Myometrial cell (primary cell): ENCODE measurements at places on chromosomes 3 and 15. TPM values are rescaled to one million over a fixed set of nuclear protein-coding genes. Genes with fewer than 3 reads are reported as not detected.

The ZNF80 gene
- not detected in 2 replicates for total RNA-seq

The STAB1 gene
- 0.86 and 1.9 TPM in 2 replicates for total RNA-seq

The PXK gene
- 62.8 and 67.9 TPM in 2 replicates for total RNA-seq

The ZNF621 gene
- total RNA-seq = 7.5 and 11.2 TPM in 2 replicates

The SNURF gene
- 0.35 and 2.9 TPM in 2 replicates for total RNA-seq

The PCOLCE2 gene
- total RNA-seq = 4.4 TPM in 1 of 2 replicates, not detected in the other

The CD96 gene
- total RNA-seq = not detected in 2 replicates

The HHATL gene
- not detected in 2 replicates for total RNA-seq

The CLDN1 gene
- total RNA-seq = 3.5 and 4.3 TPM in 2 replicates

The CACNA2D2 gene
- 0.18 TPM in 1 of 2 replicates, not detected in the other for total RNA-seq

The CHL1 gene
- not detected in 2 replicates for total RNA-seq

The LRTM1 gene
- not detected in 2 replicates for total RNA-seq

The PRTG gene
- total RNA-seq = 0.58 and 2.5 TPM in 2 replicates

The EIF4G1 gene
- total RNA-seq = 414 and 466 TPM in 2 replicates

The TMC3 gene
- not detected in 2 replicates for total RNA-seq

The PRR20G gene
- total RNA-seq = not detected in 2 replicates

The GMNC gene
- not detected in 2 replicates for total RNA-seq

The ANKRD63 gene
- not detected in 2 replicates for total RNA-seq

The SATB1 gene
- total RNA-seq = 2.3 and 4.0 TPM in 2 replicates

The STRIT1 gene
- not detected in 2 replicates for total RNA-seq
